ENCODE measurements at places on chromosomes 2 and 18.
A peak's percentile ranks its signal among the peaks of the same experiment; 100 is the strongest.

DNA sequence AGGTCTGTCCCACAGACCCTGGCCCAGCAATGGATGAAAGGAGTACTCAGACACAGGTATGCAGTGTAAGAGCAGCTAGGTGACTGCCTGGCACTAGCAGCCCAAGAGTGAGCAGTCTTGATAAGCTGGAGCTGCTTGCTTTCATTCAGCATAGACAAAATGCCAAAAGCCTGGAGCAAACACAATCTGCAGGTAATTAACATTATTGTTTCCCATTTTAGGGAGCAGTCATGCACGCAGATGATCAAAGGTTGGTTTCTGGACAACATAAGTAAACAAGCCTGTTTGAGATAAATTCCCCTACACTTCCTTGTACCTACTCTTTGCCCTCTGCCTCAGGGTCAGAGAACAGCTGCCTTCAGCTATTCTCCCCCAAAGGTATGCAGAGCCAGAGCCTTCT lies 73.7 kb upstream of the MSTN start:
- no peak for DNase-seq

GRCh38 chr2:177171418-177171865 lies 41.2 kb upstream of the HNRNPA3 start:
- DNase-seq, result no peak

DNA sequence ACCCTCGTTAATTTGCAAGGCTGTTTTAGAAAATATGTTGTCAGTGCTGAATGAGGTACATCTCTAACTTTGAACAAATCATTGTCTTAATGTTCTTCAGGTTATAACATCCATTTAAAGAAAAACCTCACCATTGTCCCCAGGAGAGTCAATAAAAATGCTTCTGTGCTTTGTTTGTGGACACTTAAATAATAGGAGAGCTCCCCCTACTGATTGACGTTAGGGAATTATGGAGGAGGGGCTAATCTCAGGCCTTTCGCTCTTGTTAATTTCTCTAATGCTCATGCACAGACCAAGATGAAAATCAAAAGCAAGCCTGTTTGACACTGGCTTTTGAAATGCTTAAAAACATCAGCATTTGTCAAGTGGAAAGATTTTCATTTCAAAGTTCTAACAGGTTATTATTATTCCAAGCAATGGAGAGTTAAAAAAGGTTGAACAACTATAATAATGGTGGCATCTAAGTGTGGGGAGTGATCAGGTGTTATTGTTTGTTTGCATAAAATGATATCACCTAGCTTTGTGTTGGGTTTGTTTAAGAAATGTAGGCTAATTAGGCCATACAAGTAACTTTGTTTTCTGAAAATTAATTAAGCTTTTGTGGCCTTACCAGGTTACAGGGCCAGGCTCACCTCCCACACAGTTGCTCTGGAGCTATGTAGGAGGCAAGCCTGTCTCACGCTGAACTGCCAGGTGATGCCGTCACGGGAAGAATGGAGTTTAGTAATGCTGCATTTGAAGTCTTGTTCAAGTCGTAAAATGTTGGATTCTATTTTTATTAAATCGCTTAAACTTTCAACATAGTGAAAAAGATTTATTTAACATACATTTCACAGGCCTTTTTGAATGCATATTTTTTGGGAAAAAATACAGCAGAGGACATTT lies 51.7 kb upstream of the SMIM21 start:
- DNase-seq, result no peak

DNA sequence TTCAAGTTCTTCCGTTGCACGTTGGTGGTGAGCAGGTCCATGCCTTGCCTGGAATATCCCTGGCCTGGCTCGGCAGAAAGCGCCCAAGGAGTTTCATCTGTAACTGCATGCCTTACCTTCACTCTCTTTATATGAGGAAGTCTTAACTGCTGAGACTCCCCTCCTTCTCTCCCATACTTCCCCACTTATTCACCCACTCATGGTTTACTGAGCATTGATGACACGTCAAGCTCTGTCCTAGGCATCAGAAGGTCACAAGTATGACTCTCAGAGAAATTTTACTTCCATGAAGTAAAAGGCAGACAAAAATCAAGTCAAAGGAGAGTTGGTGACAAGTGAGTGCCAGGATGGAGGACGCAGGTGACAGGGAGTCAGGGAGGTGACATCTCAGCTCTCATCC lies 68.2 kb downstream of the TBC1D8 start:
- no peak for DNase-seq

DNA sequence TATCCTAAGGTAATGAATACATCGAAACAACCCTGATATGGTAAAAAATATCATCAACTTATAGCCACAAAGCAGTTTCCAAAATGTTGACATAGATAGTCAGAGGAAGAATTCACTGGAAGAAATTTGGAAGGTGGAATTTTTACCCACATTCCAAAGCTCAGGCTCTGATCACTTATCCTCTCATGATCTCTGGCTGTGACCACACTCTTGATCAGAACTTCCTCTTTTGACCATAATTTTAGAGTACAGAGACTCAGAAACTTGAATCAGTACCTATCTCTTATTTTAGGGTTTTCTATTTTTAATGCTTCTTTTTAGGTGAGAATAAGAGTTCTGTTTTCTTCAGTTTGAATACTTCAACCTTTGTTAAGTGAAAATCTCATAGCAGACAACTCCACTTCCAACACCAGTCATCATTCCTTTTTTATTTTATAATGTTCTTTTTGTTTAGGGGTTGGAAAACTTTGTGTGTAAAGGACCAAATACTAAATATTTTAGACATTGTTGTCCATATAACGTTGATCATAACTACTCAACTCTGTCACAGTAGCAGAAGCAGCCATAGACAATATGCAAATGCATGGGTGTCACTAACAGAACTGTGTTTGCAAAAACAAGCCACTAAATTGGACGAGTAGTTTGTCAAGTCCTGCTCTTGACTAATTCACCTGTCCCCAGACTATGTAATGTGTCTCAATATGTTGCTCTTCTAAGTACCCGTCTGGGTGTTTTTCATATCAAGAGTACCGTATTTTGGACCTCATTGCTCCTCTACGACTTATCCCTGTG lies 891.6 kb upstream of the CRIM1 start:
- DNase-seq, result no peak

GRCh38 chr18:42891705-42892104 lies 223.8 kb downstream of the RIT2 start:
- no peak for DNase-seq

GRCh38 chr2:29615841-29616240 lies 305.5 kb downstream of the ALK start:
- DNase-seq, result no peak

DNA sequence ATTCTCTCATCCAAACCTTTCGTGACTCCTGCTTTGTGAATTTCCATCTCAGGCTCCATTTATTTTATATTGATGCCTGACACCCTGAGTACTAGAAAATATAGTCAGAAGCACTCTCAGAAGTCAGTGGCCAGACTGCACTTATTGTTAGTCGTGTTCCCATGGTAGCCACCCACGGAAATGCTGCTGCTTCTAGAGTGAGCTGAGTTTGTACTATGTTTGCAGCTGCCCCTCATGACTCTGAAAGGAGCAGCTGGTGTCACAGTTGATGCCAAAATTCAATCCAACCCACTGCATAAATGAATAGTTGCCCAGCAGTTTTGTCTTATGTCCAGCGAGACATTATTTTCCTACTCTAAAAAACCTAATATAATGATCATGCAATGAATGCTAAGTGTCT lies 265.2 kb upstream of the SPHKAP start:
- no peak for DNase-seq

DNA sequence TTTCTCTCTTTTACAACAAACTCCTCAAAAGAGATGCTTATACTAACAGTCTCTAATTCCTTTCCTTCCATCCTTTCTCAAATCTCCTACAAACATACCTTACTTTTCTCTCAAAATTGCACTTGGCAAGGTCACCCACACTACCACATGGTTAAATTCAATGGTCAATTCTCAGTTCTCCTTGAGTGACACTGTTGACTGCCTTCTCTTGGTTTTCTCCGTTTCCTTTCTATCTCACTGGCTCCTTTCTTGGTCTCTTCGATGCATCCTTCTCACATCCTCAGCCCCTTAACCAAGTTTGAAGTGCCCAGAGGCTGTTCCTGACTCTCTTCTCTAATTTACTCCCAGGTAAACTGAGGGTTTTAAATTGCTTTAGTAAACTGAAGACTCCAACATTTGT lies 12.5 kb downstream of the C1D start:
- no peak for DNase-seq

- DNase-seq, result peak; percentile 1
These were observed 69.9 kb upstream of the SMAD7 start for GRCh38 chr18:49020621-49021021.

DNA sequence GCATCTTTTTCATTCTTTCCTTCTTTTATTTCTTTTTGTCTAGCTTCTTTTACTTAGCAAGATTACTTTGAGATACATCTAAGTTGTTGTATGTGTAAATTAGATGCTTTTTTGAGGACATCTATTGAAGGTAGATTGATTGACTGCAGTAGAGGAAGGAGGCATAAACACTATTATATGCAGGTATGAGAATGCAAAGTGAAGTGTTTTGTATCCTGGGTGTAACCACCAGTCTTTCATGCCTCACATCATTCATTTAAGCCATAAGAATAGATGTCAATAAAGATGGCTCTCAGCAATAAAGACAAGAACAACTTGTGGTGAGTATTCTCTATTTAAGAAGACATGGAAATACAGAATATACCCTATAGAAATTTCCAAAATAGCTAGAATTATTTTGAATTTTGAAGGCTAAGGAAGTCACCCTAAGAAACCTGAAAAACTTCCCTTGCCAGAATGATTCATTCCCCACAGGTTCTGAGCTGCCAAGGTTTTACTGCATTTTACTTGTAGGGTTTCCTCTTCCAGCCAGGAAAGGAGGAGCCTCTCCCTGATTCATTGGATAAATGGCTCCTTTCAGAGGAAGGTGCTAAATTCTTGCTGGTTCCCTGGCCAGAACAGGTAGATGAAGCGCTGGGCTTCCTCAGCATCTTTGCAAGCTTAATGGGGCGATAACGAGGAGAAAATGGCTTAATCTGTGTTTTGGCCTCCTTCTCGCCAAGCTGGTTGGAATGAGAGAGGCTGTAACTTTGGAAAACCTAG lies 279.8 kb upstream of the SLC14A2 start:
- DNase-seq, result no peak

DNA sequence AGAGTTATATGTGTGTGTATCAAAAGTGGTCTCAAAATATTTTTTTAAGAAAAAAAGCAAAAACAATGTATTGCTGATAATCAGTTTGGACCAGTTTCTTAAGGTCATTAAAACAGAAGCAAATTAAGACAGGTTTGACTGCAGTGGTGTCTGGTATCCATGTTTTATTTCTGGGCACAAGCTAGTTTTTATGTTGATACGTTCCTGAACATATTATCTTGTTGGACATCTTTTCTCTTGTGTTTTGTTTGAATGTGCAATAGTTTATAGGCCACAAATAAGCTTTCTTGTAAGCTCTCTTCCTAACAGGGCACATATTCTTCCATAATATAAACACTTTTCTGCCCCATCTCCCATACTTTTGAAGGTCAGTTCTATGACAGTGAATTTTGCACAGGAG lies 74.6 kb upstream of the FAM117B start:
- DNase-seq, result no peak

- DNase-seq, result no peak
These were observed 123.2 kb downstream of the B3GNT2 start for GRCh38 chr2:62319070-62319469.

GRCh38 chr2:11802782-11803191 lies 56.4 kb downstream of the LPIN1 start:
- DNase-seq, result no peak

DNA sequence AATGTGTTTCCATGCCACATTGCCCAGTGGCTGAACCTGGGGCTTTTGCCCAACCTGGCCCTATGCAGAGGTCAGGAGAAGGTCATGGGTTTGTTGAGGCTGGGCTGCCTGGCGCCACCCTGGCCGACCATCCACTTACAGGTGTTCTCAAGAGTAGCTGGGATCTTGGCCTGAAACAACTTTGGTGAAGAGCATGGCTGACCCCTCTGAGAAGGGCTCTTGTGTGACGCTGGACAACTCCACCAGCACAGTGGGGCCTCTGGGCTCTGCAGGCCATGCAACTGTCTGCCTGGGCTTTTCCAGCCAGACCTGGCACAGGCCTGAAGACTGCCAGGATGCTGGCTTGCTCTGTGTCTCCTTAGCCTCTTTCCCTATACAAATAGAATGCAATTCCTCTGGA lies 76.4 kb upstream of the ZNG1B start:
- no peak for DNase-seq

GRCh38 chr18:44680273-44681075 lies at the start of gene SETBP1:
SETBP1 (plus strand) TSS chr18:44680888; CDS start chr18:44701347, 20,459 bp downstream.
- DNase-seq, result peak; percentile 69

- no peak for DNase-seq
These were observed 40.6 kb downstream of the INSIG2 start for GRCh38 chr2:118128826-118129225.

- no peak for DNase-seq
These were observed 3.2 kb downstream of the NBAS start for GRCh38 chr2:15557887-15558311.

DNA sequence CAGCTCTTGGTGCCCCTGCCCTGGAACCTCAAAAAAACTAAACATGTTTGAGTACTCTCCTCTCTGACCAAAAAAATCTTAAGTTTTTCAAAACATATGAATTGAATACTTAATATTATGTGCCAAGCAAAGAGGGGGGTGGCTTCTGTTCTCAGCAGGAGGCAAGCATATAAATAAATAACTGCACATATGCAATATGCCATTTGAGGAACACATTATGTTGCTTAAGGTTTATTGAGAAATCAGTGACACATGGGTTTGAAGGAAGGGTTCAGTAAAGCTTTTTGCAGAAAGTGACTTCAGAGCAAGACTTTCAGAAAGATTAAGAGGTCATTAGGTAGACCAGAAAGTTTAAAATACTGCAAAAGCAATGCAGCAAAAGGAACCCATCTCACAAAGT lies 429.2 kb downstream of the TDRD15 start:
- no peak for DNase-seq

- DNase-seq, result no peak
These were observed 100.1 kb downstream of the PLCL1 start for GRCh38 chr2:197904446-197904845.

DNA sequence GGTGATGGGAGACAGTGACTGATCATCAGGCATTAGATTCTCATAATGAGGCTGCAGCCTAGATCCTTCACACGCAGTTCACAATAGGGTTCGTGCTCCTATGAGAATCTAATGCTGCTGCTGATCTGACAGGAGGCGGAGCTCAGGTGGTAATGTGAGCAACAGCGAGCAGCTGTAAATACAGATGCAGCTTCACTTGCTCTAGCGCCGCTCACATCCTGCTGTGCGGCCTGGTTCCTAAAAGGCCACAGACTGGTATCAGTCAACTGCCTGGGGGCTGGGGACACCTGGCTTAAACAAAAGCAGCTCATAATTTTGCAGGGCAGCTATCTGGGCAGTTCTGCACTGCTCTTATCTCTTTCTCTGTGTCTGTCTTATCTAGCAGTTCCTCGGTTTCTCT lies 20.4 kb upstream of the CD226 start:
- DNase-seq, result no peak

DNA sequence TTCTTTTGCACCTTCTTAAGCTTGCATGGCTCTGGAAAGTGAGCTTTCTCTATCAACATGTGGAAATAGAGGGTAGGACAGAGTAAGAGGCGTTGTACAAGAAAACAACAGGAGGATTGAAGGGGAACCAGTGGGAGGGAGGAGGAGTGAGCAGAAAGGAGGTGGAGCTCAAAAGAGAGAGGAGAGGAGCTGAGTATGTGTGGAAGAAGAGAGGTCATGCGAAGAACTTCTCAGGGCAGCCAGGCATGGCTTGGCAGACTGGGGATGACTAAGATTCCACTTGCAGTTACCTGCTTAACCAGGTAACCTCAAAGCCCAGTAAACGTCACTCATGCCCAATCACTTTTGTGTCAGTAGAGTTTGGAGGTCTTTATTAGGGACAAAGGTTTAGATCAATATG lies 105.1 kb downstream of the BCL2L11 start:
- no peak for DNase-seq

GRCh38 chr18:32805354-32805753 lies 32.5 kb upstream of the KLHL14 start:
- no peak for DNase-seq
